ENCODE measurements at places on chromosomes 16 and 17.
A peak's percentile ranks its signal among the peaks of the same experiment; 100 is the strongest.

DNA sequence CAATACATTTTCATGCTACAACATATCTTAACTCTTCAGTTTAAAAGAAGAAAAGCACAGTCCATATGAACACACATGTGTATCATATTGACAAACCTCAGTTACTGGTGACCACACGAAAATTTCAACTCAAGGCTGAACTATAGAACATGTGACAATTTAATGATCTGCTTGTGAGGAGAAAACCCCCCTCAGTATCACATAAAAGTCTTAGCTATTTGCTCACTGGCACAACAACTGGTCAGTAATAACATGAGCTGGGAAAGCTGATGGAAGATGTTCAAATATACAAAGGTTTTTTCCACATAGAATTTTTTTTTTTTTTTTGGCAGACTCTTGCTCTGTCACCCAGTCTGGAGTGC lies 19.5 kb downstream of the ZNF652 start:
- no peak for DNase-seq

DNA sequence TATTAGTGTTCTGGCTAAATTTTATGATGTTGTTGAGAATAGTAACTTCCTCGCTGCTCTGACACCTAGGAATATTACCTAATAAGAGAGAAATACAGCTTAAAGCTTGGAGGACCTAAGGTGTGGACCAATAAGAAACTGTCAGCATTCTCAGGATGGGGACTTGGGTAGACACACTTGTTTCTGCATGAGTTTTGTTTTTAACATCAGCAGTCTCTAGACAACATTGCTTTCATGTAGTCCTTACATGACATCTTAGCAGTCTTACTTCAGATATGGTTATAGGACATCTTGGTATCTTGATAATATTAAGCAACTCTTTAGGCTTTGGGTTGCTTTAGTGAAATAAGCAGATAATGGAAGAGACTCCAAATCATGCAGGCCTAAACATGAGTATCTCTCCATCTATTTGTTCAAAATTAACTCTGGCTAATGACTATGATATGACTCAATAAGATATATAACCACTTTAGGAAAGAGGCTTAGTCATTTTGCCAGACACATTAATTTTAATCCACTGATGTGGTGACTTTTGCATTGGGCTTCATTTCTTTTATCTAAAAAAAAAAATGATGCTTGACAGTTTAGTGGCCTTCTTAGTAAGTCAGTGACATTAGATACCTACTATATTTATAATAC lies 84.5 kb downstream of the WNT3 start:
- DNase-seq: no peak

DNA sequence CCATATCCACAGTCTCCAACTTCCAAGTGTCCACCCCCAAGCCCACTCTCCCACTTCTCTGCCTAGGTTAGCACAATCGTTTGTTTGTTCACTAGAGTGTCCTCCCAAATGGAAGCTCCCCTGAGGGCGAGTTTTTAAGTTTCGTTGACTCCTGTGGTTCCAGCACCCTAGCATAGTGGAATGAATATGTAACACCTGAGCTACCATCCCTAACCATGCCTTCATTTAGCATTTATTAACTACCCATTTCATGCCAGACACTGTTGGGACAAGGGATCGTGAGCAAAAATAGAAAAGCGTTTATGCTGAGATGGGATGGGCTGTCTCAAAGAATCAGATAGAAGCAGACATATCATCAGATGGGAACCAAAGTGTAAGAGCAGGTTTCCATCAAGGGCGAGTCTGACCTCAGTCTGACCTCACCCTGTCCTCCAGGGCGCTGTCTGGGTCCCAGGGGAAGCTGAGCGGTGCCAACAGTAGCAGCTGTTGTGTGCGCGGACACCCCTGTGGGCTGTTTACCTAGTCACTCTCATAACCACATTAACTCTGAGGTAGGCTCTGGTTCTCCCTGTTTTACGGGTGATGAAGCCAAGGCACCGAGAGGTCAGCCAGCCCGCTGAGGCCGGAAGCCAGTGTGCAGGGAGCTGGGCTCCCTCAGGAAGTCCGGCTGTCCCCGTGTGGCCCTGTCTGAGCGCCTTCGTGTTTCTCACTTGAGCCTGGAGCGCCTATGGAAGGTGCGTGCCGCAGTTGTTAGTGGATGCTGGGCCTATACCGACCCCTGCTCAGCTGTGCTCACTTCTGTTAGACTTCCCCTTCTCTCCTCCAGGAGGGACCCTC lies 6.2 kb downstream of the CNP start:
- DNase-seq: peak; percentile 28

DNA sequence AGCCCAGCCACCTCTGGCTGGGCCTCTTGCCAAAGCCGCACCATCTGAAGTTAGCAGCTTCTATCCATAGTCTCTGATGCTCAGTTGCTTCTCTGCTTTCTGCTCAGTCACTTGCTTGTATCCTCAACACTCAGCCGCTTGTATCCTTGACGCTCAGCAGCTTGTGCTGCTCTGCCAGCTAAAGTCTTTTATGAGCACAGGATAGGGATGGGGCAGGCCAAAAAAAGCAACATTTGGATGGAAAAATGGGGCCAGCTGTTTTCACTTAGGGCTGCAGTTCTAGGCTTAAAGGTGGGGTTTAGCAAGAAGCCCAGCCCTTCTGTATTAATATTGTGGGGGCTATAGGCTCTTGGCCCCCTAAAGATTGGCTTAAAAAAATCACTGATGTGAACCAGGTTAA lies 739.4 kb downstream of the CDH8 start:
- DNase-seq: no peak

DNA sequence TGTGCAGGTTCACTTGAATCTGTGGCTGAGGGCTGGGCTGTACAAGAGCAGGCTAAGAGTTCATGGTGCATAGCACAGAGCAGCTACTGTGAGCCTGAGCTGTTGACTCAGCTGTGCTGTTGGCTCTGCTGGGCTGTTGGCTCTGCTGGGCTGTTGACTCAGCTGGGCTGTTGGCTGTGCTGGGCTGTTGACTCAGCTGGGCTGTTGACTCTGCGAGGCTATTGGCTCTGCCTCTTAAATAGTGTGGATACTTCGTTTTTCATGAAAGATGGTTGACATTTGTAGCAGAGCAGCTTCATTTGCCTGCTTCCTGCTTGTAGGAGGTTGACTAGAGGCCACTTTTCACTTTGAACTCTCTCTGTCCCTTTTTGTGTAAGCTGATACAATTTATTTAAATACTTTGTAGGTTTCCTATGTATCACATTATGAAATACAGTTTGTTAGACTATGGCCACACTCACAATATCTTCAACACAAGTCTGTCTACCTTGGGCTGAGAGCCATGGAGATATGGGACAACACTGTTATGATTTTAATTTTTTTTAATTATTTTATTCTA lies 40.3 kb upstream of the CCNF start:
- DNase-seq: no peak

DNA sequence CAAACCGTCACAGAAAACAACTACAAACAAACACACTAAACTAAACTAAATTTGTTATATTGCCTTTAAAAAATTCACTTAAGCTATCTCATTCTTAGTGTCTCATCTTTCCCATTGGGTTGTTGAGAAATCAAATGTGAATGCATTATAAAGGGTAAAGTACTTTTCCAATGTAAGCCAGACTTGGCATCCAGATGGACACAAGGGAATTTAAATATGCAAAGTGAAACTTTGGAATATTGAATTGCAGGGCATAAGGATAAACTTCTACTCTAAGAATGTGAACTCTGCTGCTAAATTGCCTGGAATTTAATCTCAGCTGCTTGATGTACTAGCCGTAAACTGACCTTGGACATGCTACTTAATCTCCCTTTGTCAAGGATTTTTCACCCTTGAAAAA lies 1554.6 kb downstream of the CDH8 start:
- no peak for DNase-seq

- no peak for DNase-seq
Measured at GRCh38 chr16:48499923-48500381, 110.0 kb downstream of the N4BP1 start.

DNA sequence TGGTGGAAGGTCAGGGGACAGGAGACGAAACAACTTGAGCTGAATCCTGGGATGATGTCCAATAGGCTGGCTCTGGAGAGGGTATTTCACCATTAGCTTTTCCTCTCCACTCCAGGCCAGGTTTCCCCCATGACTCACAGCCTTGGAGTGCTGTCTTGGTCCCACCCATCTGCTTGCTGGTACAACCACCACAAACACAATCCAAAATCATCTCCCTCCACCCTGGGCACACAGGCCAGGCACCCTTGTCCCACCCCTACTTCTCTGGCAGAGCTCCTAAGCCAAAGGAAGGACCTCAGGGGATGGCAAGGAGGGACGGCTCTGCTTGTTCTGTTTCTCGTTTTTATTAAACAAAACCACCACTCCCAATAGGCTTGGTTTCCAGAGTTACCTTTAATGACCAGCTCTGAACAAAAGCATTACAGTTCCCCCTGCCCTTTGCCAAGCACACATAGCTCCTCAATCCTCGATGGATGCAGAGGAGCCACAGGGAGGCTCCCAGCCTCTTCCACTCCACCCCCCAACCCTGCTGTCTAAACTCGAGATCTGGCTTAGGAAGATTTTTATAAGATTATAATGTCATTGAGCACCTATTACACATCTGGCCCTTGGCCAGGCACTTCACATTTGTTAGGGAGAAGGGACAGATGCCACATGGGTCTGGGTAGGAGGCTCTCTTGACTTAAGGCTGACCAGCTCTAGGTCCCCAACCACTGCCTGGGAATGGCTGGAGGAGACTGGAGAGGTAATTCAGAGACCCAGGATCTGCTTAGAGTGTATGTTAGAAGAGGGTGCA lies 13.3 kb downstream of the CAVIN1 start:
- DNase-seq: no peak

DNA sequence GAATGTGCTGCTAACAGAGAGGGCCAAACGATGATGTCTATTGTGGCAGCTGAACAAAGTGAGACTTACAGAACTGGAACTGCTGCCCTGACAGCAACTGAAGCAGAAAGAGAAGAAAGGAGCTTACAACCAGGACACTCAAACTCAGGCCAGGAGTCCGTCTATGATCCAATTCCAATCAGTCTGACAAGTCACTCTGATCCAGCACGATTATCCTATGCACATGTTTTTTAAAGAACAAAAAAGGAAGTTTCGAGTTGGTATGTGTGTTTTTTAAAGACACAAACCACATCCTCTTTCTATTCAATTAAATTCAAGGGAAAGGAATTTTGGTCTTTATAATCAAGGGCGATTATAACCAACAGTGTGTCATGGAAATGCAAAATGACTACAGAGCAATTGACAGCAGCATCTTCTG lies 42.4 kb upstream of the MTMR4 start:
- DNase-seq: no peak

- DNase-seq: no peak
Measured at GRCh38 chr16:66146798-66147197, 219.7 kb upstream of the CDH5 start.

GRCh38 chr16:57376313-57376818 lies 4.1 kb downstream of the CX3CL1 start:
- DNase-seq: no peak

DNA sequence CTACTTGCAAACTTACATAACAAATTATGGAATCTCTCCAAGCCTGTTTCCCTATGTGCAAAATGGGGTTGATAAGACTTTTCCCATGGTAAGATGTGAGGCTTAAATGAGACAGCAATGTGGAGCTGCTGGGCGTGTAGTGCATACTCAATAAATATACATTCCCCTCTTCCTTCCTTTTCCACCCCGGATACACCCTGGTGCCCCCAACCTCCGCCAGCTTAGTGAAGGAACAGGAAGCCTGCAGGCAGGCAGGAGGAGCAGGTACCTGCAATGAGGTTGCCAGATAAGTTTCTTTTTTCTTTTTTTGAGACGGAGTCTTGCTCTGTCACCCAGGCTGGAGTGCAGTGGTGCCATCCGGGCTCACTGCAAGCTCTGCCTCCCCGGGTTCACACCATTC lies 14.9 kb downstream of the C17orf50 start:
- no peak for DNase-seq

GRCh38 chr17:74987909-74988711 lies 678 bp downstream of the CDR2L start:
- DNase-seq: no peak

GRCh38 chr17:49969134-49969759 lies at the start of gene DLX4:
TSS of gene DLX4 (plus strand) at chr17:49969190. CDS start at chr17:49969469, 279 bp downstream.
- DNase-seq: no peak

GRCh38 chr16:79677799-79678530 lies 77.4 kb upstream of the MAF start:
- DNase-seq: no peak

DNA sequence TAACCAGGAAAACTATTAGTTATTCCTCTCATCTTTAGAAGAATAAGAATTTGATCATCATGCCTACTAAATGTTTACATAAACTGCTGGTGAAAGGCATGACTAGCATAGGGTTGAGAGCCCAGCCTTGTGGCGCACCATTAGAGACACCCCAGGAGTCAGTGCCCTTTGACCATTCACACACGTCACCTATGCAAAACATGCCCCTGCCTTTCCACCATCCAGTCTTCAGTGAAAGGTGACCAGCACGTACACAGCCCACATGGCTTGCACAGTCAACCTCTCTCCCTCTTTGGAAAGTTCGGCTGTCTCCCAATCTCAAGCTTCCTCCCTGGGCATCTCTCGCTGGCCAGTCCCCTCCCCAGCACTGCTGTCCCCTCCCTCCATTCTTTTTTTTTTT lies 150.3 kb downstream of the ENGASE start:
- no peak for DNase-seq

GRCh38 chr17:6374761-6375312 lies 60.1 kb downstream of the AIPL1 start:
- no peak for DNase-seq

DNA sequence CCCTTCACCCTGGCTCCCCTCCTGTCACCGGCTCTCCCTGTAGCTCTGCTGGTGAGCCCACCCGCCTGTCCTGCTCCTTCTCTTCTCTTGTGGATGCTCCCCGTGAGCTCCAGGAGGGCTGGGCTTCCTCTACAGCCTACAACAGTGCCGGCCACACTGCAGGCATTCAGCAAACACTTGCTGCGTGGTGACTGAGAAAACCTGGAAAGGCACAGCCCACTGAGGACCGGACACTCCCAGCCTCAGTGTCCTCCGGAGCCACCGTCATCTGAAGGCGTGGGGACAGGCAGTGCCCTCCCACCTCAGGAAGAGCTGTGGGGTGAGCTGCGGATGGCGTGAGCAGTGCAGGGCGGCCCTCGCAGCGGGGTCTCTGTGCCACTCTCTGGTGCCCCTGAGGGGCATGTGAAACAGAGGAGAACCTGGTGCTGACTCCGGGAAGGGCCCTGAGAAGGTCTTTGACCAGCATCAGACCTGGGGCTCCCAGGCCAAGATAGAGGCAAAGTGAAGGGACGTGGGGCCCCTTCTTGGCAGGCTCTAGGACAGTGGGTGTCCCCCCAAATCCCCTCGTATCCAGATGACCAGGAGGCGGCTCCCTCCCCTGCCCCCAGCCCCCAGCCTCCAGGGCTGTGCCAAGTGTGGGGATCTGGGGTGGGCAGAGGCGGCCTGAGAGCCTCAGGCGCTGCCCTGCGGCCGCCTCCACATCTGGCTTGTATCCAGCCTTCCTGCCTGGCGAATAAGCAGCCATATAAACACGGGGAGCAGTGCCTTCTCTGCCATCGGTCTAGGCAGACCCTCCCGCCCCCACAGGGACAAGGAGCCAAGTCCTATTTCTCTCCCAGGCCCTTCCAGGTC lies 44.0 kb upstream of the PABPN1L start:
- no peak for DNase-seq

DNA sequence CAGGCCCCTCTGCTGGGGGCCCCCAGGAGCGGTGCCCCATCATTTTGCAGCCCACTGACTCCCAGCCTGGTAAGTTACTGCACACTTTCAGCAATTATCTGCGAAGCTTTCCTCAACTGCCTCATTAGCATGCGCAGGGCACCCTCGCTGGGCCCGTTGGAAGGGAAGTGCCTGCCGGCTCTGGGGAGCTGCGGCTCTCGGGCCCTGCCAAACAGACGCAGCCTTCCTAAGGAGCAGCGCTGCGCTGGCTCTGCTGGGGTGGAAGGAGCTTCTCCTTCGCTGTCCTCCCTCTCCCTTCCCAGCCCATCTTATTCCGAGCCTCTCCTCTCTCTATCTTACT lies 71.0 kb downstream of the RBBP6 start:
- no peak for DNase-seq

Measured in CD4-positive, alpha-beta T cell treated with Interferon alpha-2 for 1 hour (primary cell).